ENCODE measurements at places on chromosomes 7 and 10.

GRCh38 chr10:89069589-89069988, 79.0 kb downstream of the FAS start:
- H3K4me3 ChIP-seq, result no peak overlapping the region
- no peaks in the 10 kb centered on the region for H3K4me1 ChIP-seq
- no peak for DNase-seq
- H3K27me3 ChIP-seq, result no peaks in the 10 kb centered on the region
- no peaks in the 10 kb centered on the region for H3K36me3 ChIP-seq
- no peak overlapping the region for H3K27ac ChIP-seq

GRCh38 chr7:99440195-99440594, 1.5 kb downstream of the CPSF4 start:
- peak overlapping the region; percentile 87 for H3K4me3 ChIP-seq
- no peaks in the 10 kb centered on the region for H3K27me3 ChIP-seq
- no peak for DNase-seq
- peak overlapping the region; percentile 31 for H3K27ac ChIP-seq
- peaks cover 36% of the 10 kb centered on the region for H3K36me3 ChIP-seq

GRCh38 chr10:93032105-93032808, 28.3 kb upstream of the CYP26C1 start:
- no peak for DNase-seq
- no peak overlapping the region for H3K27ac ChIP-seq
- no peaks in the 10 kb centered on the region for H3K4me1 ChIP-seq

- H3K27me3 ChIP-seq, result no peaks in the 10 kb centered on the region
- no peaks in the 10 kb centered on the region for H3K4me1 ChIP-seq
- H3K27ac ChIP-seq, result no peak overlapping the region
Measured at GRCh38 chr10:19426034-19426433, 377.4 kb downstream of the MALRD1 start.

DNA sequence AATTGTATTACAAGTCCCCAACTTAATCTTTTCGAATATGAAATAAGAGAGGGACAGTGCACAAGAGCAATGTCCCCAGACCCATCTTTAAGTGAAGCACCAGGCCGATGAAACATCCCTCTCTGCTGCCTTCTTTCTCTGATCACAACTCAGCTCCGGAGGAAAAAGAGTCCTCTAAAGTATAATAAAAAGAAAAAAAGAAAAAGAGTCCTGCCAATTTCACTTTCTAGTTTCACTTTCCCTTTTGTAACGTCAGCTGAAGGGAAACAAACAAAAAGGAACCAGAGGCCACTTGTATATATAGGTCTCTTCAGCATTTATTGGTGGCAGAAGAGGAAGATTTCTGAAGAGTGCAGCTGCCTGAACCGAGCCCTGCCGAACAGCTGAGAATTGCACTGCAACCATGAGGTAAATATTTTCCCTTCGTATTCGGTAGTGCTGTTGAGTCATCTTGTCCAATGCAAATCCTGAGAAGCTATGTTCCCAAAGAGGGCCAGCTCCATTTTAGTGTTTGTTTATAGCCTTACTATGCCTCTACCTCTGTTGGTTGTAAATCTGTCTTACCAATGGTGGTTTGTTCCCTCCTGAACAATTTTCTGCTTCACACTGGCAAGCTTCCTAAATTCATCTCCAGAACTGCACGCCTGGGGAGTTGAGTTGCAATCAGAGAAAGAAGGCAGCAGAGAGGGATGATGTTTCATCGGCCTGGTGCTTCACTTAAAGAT, at the start of gene IFIT2:
Gene IFIT2 (plus strand): TSS at position 326 of the 725 bp plus-strand sequence. CDS start 78 bp downstream, at position 404.
- DNase-seq, result no peak
- peaks cover 2% of the 10 kb centered on the region for H3K36me3 ChIP-seq
- H3K4me3 ChIP-seq, result peak within 1 kb of the TSS; percentile 85
- H3K27ac ChIP-seq, result peak within 1 kb of the TSS; percentile 95

- peaks cover 1% of the 10 kb centered on the region for H3K4me1 ChIP-seq
- no peak overlapping the region for H3K27ac ChIP-seq
- H3K36me3 ChIP-seq, result peaks cover 16% of the 10 kb centered on the region
- H3K27me3 ChIP-seq, result no peaks in the 10 kb centered on the region
Measured at GRCh38 chr7:75945297-75946168, 30.6 kb downstream of the POR start.

DNA sequence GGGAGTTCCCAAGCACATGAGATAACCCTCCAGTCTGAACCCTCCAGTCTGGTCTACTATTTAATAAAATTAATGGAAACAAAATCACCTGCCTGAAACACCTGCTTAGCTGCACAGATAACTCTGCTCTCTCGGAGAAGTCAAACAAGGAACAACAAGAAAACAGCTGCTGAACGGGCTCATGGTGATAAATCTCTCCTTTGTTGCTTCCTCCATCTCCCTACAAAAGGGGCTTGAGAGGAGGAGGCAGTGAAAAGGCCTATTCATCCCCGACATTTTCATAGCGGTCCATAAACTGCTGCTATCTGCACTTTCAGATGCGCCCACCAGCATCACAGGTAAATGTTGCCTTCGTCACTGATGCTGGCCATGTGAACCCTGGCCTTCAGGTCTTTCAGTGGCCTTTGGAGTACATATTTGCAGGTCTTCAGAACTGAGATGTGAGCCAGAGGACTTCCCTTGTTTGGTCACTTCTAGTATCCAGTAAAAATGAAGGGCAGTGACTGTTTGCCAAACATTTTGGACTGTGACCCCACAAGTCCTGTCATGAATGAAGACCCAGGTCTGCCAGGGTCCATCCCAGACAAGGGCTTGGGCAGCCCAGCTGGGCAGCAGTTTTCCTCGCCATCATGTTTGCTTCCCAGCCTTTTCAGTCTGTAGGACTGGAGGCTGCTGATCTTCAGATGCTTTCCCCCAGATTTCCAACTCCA, 15.9 kb downstream of the FKBP6 start:
- H3K27me3 ChIP-seq, result peaks cover 20% of the 10 kb centered on the region
- no peak overlapping the region for H3K4me3 ChIP-seq
- H3K27ac ChIP-seq, result no peak overlapping the region
- no peaks in the 10 kb centered on the region for H3K4me1 ChIP-seq

- no peak overlapping the region for H3K4me3 ChIP-seq
- peaks cover 19% of the 10 kb centered on the region for H3K4me1 ChIP-seq
- H3K27me3 ChIP-seq, result no peaks in the 10 kb centered on the region
- H3K36me3 ChIP-seq, result peaks cover 29% of the 10 kb centered on the region
- DNase-seq, result no peak
- no peak overlapping the region for H3K27ac ChIP-seq
Measured at GRCh38 chr10:110522365-110522988, 24.8 kb downstream of the DUSP5 start.

GRCh38 chr10:13351340-13351915, 3.3 kb upstream of the SEPHS1 start:
- H3K4me3 ChIP-seq, result no peak overlapping the region
- peaks cover 29% of the 10 kb centered on the region for H3K4me1 ChIP-seq

- peaks cover 4% of the 10 kb centered on the region for H3K4me1 ChIP-seq
- no peaks in the 10 kb centered on the region for H3K36me3 ChIP-seq
- H3K4me3 ChIP-seq, result no peak overlapping the region
- H3K27me3 ChIP-seq, result no peaks in the 10 kb centered on the region
- no peak overlapping the region for H3K27ac ChIP-seq
- no peak for DNase-seq
Measured at GRCh38 chr10:43041422-43042342, 35.2 kb upstream of the RET start.

DNA sequence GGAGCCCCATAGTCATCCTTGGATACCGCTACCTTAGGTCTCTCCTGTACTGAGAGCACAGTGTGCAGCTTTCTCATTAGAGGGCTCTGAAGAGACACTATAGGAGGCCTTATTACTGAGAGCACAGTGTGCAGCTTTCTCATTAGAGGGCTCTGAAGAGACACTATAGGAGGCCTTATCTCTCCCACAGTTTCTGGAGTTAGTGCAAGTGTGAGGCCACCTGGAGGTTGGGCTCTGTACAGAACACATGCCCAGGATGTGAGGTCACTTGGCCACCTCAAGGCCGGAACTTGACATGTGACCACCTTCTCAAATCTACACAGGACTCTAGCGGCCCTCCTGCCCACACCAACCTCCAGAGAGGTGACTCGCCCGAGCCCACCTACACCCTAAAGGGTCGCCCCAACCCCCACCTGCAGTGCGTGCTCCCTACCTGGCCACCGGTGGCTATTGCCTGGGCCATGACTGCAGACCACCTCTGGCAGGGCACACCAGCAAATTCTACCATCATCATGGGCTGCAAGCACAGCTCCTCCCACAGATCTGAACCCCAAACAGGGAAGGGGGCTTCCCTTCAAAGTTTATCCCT, 24.6 kb downstream of the FRMPD2 start:
- no peak overlapping the region for H3K4me3 ChIP-seq
- H3K4me1 ChIP-seq, result no peaks in the 10 kb centered on the region
- peaks cover 3% of the 10 kb centered on the region for H3K27me3 ChIP-seq

- no peak overlapping the region for H3K27ac ChIP-seq
- H3K36me3 ChIP-seq, result peaks cover 4% of the 10 kb centered on the region
- no peak for DNase-seq
Measured at GRCh38 chr7:12670743-12671520, 16.5 kb upstream of the ARL4A start.

- H3K27me3 ChIP-seq, result no peaks in the 10 kb centered on the region
- peaks cover 7% of the 10 kb centered on the region for H3K36me3 ChIP-seq
- no peak overlapping the region for H3K27ac ChIP-seq
- no peak overlapping the region for H3K4me3 ChIP-seq
- no peak for DNase-seq
Measured at GRCh38 chr7:33509206-33509605, 379.8 kb downstream of the BBS9 start.

- no peak for DNase-seq
- no peak overlapping the region for H3K27ac ChIP-seq
- H3K27me3 ChIP-seq, result peaks cover 37% of the 10 kb centered on the region
- H3K4me1 ChIP-seq, result peaks cover 4% of the 10 kb centered on the region
- H3K36me3 ChIP-seq, result peaks cover under 1% of the 10 kb centered on the region
- H3K4me3 ChIP-seq, result no peak overlapping the region
Measured at GRCh38 chr7:93894966-93895640, 4.5 kb upstream of the TFPI2 start.

DNA sequence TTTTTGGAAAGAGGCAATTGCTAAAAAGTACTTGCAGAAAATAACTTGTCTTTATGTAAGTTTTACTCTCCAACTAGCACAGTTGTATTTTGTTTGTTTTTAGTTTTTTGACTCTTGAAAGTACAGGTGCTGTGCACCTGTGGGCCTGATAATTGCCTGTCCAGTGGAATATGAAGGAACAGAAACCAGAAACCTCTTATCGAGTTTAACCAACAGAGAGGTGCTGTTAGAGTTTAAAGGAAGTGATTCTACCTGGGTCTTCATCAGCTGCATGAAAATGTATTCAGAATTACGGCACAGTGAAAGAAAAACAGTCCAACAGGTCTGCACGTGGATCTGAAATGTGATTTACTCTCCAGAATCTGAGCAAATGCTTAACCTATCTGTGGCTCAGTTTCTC, 326.6 kb upstream of the POM121L12 start:
- no peak for DNase-seq
- H3K27me3 ChIP-seq, result no peaks in the 10 kb centered on the region
- H3K4me1 ChIP-seq, result no peaks in the 10 kb centered on the region
- H3K36me3 ChIP-seq, result no peaks in the 10 kb centered on the region
- no peak overlapping the region for H3K27ac ChIP-seq

GRCh38 chr10:98382691-98383101, 32.3 kb downstream of the PYROXD2 start:
- H3K36me3 ChIP-seq, result peaks cover 4% of the 10 kb centered on the region
- H3K4me3 ChIP-seq, result no peak overlapping the region
- no peaks in the 10 kb centered on the region for H3K4me1 ChIP-seq
- DNase-seq, result no peak

DNA sequence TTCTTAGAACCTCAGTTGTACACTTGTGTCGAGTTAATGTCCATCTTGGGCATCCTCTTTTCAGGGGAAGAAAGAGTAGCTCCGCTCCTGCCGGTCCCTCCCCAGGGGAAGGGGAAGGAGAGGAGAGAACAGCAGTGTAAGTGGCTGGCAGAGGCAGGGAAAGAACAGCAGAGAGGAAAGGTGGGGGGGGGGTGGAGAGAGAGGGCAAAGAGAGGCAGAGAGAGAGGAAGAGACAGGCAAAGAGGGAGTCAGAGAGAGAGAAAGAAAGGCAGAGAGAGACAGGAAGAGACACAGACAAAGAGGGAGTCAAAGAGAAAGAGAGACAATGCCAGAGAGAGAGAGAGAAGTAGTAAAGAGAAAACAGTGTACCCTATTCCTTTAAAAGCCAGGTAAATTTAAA, 53.9 kb downstream of the MRPS24 start:
- H3K27me3 ChIP-seq, result peaks cover 40% of the 10 kb centered on the region
- no peak overlapping the region for H3K27ac ChIP-seq
- H3K36me3 ChIP-seq, result no peaks in the 10 kb centered on the region
- no peak for DNase-seq

DNA sequence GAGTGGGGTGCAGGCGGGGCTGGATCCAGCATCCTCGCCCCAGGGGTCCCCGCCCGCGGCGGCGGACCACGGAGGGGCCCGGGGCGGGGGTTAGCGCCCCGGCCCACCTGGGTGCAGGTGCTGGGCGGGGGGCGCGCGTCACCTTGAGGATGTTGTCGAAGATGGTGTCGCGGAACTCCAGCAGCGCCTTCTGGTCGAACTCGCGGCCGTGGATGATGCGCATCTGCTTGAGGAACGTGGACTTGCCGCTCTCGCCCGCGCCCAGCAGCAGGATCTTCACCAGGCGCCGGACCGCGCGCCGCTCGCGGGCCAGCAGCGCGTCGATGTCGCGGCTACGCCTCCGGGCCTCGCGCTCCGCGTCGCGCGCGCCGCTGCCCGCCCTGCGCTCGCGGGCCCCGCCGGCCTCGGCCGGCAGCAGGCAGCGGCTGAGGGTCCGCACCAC, 376 bp downstream of the GNA12 start:
- H3K4me3 ChIP-seq, result peak overlapping the region; percentile 92
- DNase-seq, result no peak
- H3K27me3 ChIP-seq, result no peaks in the 10 kb centered on the region
- H3K27ac ChIP-seq, result no peak overlapping the region
- H3K4me1 ChIP-seq, result peaks cover 46% of the 10 kb centered on the region

DNA sequence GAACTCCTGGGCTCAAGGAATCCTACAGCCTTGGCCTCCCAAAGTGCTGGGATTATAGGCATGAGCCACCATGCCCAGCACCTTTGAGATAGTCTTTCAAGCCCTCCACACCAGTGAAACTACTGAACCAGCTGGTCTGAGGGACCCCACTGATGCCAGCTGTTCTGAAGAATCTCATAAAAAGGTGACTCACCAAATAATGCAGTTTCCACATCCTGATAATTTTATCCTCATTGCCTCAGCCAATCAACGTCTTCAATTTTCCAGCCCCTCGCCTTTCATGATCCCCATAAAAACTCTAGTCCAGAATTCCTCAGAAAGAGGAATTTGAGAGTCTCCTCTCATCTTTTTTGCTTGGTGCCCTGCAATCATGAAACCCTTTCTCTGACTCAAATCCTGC, 1691.6 kb upstream of the LRRTM3 start:
- H3K36me3 ChIP-seq, result no peaks in the 10 kb centered on the region
- H3K27me3 ChIP-seq, result no peaks in the 10 kb centered on the region
- no peak for DNase-seq
- H3K27ac ChIP-seq, result no peak overlapping the region
- H3K4me3 ChIP-seq, result no peak overlapping the region

- DNase-seq, result no peak
- H3K27ac ChIP-seq, result no peak overlapping the region
- no peaks in the 10 kb centered on the region for H3K36me3 ChIP-seq
- peaks cover 16% of the 10 kb centered on the region for H3K27me3 ChIP-seq
- H3K4me3 ChIP-seq, result no peak overlapping the region
Measured at GRCh38 chr10:111127081-111127848, 50.4 kb downstream of the ADRA2A start.

- H3K27ac ChIP-seq, result peak within 1 kb of the TSS; percentile 44
- H3K4me3 ChIP-seq, result peak within 1 kb of the TSS; percentile 84
- peaks cover 15% of the 10 kb centered on the region for H3K27me3 ChIP-seq
- DNase-seq, result peak; percentile 32
- no peaks in the 10 kb centered on the region for H3K36me3 ChIP-seq
- peaks cover 15% of the 10 kb centered on the region for H3K4me1 ChIP-seq
Measured at GRCh38 chr7:120988591-120989256, at the start of gene CPED1. Gene CPED1 (plus strand): TSS chr7:120988711. CDS start chr7:120989622, 911 bp downstream.

Measured in stimulated activated naive B cell treated with anti-CD40 and anti-IgM and Interleukin-4, amounts not matched to agents 10 μg/mL and 1 μg/mL and 100 μg/mL, for 72 hours (primary cell).